Activated CD8-positive, alpha-beta T cell treated with anti-CD3 and anti-CD28 coated beads for 36 hours (primary cell): ENCODE measurements at places on chromosomes 11 and 22. TPM values are rescaled to one million over a fixed set of nuclear protein-coding genes. Genes with fewer than 3 reads are reported as not detected.

DNA sequence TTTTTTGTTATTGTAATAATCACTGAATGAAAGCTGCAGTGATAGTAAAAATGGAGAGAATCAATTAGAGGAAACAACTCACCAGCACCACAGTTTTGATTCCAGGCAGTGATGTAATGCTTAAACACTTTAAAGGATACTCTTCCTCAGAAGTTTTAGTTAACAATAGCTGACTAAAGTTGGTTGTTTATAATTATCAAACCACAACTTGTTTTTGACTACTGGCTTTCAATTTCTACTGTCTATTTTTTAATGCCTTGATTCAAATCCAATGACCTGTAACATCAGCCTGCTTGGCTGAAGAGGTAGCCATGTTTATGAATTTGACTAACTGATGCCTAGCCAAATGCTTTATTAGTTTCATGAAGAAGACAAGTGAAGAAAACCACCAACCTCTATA, 18.2 kb upstream of the CASP12 start:
- no peak for DNase-seq
- no peaks in the 10 kb centered on the region for H3K27me3 ChIP-seq
- H3K4me3 ChIP-seq = peak overlapping the region; percentile 78
- peaks cover 49% of the 10 kb centered on the region for H3K4me1 ChIP-seq
- H3K36me3 ChIP-seq = no peaks in the 10 kb centered on the region

DNA sequence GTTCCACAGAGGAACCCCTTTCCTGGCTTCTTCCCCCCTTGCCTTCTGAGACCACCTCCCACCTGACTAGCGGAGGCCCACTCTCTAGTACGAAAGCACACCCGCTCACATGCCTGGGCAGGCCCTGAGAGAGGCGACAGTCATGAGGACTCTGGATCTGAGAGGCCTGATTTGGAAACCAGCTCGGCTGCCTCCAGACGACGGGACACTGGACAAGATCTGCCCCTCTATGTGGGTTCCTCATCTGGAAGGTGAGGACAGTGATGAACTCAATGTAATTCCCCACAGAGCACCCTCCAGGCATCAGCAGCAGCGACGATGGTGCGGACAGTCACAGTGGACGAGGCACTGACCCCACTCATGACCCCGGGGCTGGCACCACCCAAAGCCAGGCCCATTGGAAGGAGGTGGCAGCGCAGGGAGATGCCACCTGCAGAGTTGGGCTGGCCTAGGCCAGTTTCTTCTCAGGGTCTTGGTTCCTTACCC, 7.5 kb downstream of the SULT4A1 start:
- DNase-seq = no peak
- no peak overlapping the region for H3K27ac ChIP-seq
- H3K27me3 ChIP-seq = peaks cover 16% of the 10 kb centered on the region
- no peaks in the 10 kb centered on the region for H3K36me3 ChIP-seq
- no peaks in the 10 kb centered on the region for H3K4me1 ChIP-seq
- H3K4me3 ChIP-seq = no peak overlapping the region

- H3K4me3 ChIP-seq = no peak overlapping the region
- peaks cover 3% of the 10 kb centered on the region for H3K4me1 ChIP-seq
- H3K27ac ChIP-seq = no peak overlapping the region
- H3K27me3 ChIP-seq = peaks cover 7% of the 10 kb centered on the region
- H3K36me3 ChIP-seq = no peaks in the 10 kb centered on the region
- DNase-seq = no peak
These were observed 34.5 kb upstream of the DEUP1 start for GRCh38 chr11:93295921-93296575.

DNA sequence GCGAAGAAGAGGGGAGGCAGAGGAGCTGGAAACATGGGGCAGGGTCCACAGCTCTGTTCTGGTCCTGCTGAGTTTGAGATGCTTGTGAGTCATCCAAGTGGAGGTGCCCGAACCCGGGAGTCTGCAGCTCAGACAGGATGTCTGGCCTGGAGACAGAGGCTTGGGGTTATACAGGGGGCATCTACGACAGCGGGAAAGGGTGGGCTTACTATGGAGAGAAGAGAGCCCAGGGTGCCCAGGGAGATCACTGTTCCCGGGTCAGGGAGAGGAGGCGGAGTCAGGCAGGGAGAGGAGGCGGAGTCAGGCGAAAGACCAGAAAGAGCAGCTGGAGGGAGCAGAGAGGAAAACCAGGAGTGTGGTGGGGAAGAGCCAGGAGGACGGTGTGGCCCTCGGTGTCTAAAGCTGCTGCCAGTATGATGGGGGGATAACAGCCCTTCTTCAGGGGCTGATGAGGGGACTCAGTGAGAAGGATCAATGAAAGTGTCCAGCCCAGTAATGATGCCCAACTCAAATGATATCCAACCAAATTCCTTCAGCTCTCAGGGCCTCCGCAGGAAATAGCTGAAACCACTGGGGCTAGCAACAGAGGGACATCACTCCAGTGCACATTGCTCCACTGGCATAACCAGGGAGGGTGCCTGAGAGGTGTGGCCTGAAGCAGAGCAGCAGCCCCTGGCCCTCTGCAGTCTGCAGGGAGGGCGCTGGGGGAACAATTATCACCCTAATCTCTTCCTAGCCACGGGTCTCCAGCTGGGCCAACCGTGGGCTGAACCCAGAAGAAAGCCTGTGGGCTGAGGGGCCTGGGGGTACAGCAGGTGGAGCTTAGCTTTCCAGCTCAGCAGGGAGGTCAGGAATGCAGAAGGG, 2.6 kb upstream of the LTBP3 start:
- no peaks in the 10 kb centered on the region for H3K27me3 ChIP-seq
- H3K4me1 ChIP-seq = peaks cover 54% of the 10 kb centered on the region
- H3K36me3 ChIP-seq = no peaks in the 10 kb centered on the region
- no peak overlapping the region for H3K4me3 ChIP-seq

DNA sequence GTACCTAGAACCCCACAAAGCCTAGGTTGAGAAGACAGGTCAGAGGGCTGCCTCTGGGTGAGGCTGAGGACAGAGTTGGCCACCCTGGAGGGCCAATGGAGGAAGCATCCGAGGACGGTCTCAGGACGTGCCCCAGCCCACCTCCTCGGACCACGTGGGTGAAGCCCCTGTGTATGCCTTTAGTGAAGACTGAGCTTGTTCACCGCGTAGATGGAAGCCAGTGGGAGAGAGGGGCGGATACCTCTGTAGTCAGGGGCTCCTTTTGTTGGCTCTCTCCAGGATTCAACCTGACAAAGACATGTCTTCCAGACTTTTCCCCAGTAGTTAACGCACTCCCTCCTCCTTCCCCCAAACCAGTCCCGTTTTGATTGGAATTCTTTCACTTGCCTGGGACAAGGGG, 110.7 kb downstream of the ZBTB16 start:
- H3K27ac ChIP-seq = no peak overlapping the region
- no peak for DNase-seq
- no peak overlapping the region for H3K4me3 ChIP-seq
- no peaks in the 10 kb centered on the region for H3K27me3 ChIP-seq

Gene VWCE
- 23.3 TPM for total RNA-seq

DNA sequence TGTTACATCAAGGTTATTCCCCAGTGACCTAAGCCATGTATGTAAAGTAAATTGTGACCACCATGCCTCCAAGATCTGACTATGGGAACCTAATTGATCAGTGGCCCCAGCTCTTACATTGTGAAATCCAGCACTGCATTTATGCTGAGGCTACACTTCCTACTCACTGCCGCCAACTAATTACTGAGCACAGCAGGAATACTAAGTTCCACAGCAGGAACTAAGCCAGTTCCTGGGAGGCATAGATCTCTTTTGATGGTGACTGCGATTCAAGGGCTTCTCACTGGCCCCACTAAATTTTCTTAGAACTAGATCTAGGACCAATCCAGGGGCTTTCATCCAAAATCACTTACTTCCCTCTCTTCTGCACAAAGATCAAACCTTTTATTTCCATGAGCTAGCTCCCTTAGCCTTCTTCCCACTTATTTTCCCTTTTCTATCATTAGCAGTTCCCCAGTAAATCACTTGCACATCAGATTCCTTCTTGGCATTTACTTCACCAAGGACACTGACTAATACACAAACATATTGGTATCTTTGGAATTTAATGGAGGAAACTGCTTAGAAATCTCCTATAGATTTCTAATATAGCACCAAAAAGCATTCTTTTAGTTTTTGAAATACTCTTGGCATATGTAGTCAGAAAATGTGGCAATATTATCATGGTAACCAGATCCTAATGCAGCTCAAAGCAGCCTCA, 46.0 kb downstream of the CNTN5 start:
- no peak overlapping the region for H3K27ac ChIP-seq
- no peaks in the 10 kb centered on the region for H3K36me3 ChIP-seq
- H3K4me3 ChIP-seq = no peak overlapping the region

Gene TRIM29
- not detected for total RNA-seq

DNA sequence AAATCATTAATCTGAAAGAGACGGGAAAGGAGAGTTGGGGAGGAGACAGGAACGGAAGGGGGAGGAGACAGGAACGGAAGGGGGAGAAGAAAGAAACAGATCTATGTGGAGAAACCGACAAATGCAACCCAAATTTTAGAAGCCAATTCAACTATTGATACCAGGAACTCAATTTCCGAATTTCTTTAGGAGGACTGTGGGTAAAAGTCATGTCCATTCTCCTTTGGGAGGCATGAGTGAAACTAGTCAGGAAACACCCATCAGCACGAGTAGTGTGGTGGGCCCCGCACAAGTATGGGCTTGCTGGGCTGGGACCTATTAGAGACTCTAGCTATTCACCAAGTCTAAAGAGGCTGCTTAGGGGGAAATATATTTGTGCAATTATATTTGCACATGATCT, 18.1 kb downstream of the ANO3 start:
- H3K27ac ChIP-seq = no peak overlapping the region
- no peak overlapping the region for H3K4me3 ChIP-seq
- no peaks in the 10 kb centered on the region for H3K36me3 ChIP-seq
- no peak for DNase-seq
- H3K27me3 ChIP-seq = no peaks in the 10 kb centered on the region

GRCh38 chr11:81579339-81579738, 1154.3 kb downstream of the FAM181B start:
- H3K36me3 ChIP-seq = no peaks in the 10 kb centered on the region
- H3K27me3 ChIP-seq = no peaks in the 10 kb centered on the region
- no peak for DNase-seq
- no peaks in the 10 kb centered on the region for H3K4me1 ChIP-seq

GRCh38 chr22:40665312-40665711, 14.0 kb upstream of the MCHR1 start:
- no peak overlapping the region for H3K27ac ChIP-seq
- no peak for DNase-seq
- no peaks in the 10 kb centered on the region for H3K36me3 ChIP-seq
- no peaks in the 10 kb centered on the region for H3K27me3 ChIP-seq
- peaks cover 19% of the 10 kb centered on the region for H3K4me1 ChIP-seq

DNA sequence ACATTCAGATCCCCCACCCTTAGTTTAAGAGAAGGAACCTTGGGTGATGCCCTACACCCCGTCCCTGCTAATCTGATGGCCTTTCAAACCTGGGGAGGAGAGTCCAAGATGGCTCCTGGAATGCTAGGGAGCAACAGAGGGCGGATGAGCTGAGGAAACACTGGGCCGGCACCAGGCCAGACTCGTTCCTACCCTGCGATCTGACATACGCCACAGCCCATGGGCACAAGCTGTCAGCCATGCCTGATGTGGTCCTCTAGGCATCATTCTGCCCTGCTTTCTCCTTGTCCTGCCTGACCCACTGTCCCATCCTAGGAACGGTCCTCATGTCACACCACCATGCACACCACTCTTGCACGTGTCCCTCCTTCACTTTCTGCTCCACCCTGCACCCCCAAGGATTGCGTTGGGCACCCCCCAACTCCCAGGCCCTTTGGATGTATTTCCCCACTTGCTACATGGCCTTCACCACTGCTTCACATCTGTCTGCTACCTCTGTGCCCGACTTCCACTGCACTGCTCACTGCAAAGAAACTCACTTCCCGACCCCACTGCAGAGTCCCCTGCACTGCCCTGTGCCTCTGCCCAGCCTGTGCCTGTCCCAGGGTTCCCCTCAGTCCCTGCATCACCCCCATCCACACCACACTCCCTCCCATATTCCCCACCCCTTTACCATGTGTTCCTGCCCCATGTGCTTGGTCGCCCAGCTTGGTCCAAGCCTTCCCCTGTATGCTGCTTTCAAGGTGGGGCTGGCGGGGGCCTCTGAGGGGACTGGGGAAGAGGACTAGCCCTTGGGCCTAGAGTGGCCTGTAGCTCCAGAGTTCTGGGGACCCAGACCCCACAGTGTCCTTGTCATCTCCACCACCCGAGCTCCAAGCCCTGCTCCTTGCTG, 29.2 kb downstream of the USP35 start:
- no peak overlapping the region for H3K27ac ChIP-seq
- no peaks in the 10 kb centered on the region for H3K27me3 ChIP-seq
- H3K4me1 ChIP-seq = peaks cover 8% of the 10 kb centered on the region
- no peak overlapping the region for H3K4me3 ChIP-seq

Gene GNAZ
- 0.56 TPM for total RNA-seq

DNA sequence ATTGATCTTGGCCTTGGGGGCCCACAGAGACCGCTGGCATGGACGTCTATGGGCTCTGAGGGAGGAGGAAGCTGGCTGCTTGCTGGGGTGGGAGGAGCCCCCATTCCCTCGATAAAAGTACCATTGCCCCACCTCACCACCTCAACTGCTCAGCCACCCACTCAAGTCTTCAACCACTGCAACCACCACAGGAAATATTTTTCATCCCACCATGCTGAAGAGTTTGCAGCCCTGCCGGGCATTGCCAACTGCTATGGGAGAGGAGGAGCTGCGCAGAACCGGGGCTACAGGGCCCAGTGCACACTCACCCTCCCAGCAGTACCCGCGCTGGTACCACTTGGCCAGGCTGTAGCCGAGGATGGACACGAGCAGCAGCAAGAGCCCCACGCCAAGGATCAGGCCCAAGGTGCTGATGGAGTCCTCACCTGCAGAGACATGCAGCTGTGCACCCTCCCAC, 29.2 kb downstream of the IL10RA start:
- no peaks in the 10 kb centered on the region for H3K27me3 ChIP-seq
- peak overlapping the region; percentile 4 for H3K4me3 ChIP-seq
- H3K36me3 ChIP-seq = peaks cover 32% of the 10 kb centered on the region
- peak; percentile 67 for DNase-seq

GRCh38 chr22:22698263-22698750, 53.9 kb downstream of the GGTLC2 start:
- no peak overlapping the region for H3K4me3 ChIP-seq
- no peaks in the 10 kb centered on the region for H3K36me3 ChIP-seq
- DNase-seq = no peak
- no peaks in the 10 kb centered on the region for H3K4me1 ChIP-seq
- no peaks in the 10 kb centered on the region for H3K27me3 ChIP-seq

DNA sequence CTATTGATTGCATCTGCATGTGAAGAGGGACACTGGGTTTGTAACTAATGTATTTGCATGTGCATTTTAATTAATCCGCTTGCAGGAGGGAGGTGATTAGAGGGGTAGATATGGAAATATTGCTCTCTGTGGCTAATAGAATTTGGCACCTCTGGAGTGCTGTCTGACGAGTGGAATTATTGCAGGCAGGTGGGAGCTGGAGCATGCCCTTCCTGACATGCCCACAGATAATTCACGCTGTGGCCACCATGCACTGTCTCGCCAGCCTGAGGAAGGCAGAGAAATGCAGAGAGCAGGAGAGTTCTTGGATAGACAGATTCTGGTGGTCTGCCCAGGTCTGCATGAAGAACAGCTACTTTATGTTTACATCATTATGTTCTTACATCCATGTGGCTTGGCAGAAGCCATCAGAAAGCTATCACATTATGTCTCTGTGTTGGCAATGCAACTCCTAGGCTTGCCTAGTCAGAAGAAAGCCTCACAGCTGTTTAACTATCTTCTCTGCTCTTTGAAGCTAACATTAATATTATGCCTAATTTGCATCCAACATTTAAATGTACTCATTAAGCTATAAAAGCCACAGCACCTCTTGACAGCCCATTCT, 89.4 kb upstream of the DRD2 start:
- H3K4me3 ChIP-seq = no peak overlapping the region
- H3K4me1 ChIP-seq = no peaks in the 10 kb centered on the region
- DNase-seq = no peak
- no peaks in the 10 kb centered on the region for H3K36me3 ChIP-seq
- peaks cover 6% of the 10 kb centered on the region for H3K27me3 ChIP-seq
